ENCODE measurements at places on chromosomes 2 and 18. TPM values are rescaled to one million over a fixed set of nuclear protein-coding genes. Genes with fewer than 3 reads are reported as not detected.

DNA sequence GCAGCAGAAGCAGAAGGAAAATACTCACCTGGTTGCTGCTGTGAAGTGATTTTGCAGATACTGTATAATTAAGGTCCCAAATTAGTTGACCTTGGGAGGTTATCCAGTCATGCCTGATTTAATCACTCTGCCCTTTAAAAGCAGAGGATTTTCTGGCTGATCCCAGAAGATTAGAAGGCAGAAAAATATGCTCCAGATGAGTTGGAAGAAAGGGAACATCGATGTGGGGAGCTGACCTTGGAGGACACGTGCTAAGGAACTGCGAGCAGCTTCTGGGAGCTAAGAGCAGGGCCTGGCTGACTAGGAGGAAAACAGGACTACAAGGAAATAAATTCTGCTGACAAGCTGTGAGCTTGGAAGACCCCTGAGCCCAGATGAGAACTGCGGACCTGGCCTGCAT is 13.3 kb upstream of the DYM start:
- no peak for ATAC-seq

DNA sequence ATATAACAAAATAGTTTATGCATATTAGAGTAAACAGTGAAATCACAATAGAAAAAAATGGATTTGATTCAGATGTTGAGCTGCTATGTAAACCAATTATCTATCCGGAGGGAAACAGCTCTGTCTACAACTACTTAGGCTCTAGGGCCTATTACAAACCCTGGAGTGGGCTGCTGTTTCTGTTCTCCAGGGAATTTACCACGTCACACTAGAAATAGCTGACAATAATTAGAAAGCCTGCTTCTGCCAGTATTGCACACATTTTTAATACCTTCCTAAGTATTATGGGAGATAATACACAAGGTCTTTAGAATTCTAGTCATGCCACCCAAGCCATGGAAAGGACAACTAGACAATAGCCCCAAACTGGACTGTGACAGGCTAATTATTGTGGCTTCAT is 411.1 kb downstream of the FIGN start:
- ATAC-seq: no peak

DNA sequence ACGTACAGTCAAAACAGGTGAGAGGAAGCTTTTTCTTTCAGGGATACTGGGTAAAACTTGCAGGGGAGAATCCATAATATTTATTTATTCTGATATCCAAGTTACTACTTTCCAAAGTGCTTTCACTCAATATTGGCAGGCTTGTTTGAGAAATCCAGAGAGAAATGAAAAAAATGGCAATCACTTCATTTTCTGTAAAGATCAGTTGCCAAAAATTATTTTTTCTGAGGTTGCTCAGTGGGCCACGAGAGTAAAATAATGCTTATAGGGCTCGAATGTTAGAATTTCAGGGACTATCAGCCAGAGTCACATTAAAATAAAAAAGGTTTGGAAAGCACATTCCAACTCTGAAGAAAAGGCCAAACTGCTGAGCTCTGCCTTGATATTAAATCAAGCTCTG is 324.6 kb upstream of the RND3 start:
- no peak for ATAC-seq

- ATAC-seq: no peak
These were observed 31.8 kb downstream of the HDAC4 start for GRCh38 chr2:239368906-239369552.

DNA sequence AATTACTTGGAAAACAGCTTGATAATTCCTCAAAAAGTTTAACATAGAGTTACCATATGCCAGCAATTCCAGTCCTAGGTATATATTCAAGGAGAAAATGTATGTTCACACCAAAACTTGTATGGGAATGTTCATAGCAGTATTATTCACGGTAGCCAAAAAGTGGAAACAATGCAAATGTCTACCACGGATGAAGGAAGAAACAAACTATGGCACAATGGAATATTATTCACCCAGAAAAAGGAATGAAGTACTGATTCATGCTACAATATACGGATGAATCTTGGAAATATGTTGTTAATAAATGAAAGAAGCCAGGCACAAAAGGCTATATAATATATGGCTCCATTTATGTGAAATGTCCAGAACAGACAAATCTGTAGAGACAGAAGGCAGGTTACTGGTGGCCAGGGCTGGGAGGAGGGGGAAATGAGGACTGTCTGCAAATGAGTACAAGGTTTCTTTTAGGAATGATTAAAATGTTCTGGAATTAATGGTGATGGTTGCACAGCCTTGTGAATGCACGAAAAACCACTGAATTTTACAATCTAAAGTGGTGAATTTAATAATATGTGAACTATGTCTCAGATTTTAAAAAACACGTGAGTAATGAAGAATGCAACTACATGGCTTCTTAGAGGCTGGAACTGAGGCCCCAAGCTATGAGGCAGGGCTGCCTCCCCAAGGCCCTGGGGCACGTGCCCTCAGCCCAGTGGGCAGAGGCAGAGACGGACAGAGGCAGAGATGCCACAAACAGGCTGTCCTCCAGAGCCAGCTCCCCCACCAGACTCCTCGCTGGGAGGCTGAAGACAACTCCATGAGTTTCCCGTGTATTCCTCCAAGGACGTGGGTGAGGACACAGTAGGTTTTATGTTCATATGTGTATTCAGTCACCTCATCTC is 5.0 kb downstream of the LIMS2 start:
- no peak for ATAC-seq

The DYNAP gene
- 26.2 TPM for total RNA-seq

DNA sequence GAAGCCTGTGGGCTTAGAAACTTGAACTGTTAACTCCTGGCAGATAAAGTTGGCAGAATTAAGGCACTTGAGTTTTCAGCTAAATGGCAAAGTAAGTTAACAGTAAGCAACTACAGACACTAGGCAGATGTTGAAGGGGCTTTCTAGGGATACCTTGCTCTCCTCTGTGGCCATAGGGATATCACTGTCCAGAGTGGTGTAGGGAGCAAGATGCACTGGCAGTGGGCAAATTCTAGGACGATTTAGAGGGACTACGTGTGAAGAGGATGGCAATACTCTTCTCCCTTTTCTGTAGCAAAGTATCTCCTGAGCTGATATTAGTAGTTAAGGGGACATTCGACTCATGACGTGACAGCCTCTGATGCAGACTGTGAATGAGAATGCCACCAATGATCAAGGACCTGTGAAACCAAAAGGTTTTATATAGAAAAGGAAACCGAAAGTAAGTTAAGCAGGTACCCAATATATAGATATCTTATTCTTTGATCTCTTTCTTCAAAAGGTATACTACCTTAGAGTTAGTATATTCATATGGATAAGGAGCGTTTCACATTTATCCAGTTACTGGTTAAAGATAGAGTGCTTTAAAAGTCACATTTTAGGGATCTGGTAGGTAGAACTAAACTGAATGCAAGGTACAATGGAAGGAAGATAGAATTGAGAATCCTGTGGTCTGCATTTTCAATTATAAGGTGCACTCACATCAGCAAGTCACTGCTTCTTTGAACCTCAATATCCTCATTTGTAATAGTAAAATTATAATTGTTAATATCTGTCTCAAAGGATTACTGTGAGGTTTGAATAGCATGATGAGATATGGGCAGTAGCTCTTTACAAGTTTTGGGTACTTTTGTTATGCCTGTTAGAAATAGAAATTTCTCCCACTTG is 106.4 kb downstream of the KCNH7 start:
- ATAC-seq: no peak

DNA sequence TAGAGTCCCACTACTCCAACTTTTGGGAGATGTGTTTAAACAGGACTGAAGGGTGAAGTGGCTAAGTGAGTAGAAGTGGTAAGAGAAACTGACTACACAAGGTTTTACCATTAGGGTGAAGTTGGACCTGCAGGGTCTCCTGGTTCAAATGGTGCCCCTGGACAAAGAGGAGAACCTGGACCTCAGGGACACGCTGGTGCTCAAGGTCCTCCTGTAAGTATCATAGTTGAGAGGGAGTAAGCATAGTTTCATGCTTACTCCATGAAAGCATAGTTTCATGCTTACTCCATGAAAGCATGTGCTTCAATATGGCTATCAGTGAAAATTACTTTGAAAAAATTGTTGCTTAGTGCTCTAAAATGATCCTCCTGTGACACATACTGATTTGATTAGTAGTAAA is 19.1 kb downstream of the COL3A1 start:
- ATAC-seq: no peak

The RPRM gene
- not detected for total RNA-seq

- no peak for ATAC-seq
These were observed 436.1 kb downstream of the LRRTM4 start for GRCh38 chr2:77086051-77086450.

GRCh38 chr2:61582165-61582564 is 44.0 kb upstream of the XPO1 start:
- ATAC-seq: no peak

DNA sequence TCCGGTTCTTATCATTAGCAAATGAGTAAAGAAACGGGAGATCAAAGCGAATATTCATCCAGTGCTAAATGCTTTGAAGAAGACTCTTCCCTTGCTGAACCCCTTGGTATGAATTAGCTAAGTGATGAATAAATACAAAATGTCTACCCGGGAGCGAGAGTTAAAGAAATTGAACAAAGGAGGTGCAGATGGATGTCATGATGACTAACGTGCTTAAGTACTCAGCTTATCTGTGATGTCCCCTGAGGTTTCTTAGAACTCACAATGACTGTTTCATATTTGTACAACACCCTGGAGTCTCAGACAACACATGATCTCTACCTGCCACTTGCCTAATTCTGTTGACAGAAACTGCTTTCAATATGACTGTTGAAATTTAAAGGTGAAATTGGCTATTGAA is 148.5 kb downstream of the TMEM200C start:
- ATAC-seq: no peak

GRCh38 chr2:183063083-183063482 is 15.5 kb upstream of the DUSP19 start:
- no peak for ATAC-seq

The POU3F3 gene
- not detected for total RNA-seq

GRCh38 chr18:57759650-57760049 is 43.5 kb downstream of the ATP8B1 start:
- ATAC-seq: peak; percentile 78

The PRKAG3 gene
- total RNA-seq: not detected

- no peak for ATAC-seq
These were observed 47.1 kb downstream of the ZNF532 start for GRCh38 chr18:58911766-58912165.

DNA sequence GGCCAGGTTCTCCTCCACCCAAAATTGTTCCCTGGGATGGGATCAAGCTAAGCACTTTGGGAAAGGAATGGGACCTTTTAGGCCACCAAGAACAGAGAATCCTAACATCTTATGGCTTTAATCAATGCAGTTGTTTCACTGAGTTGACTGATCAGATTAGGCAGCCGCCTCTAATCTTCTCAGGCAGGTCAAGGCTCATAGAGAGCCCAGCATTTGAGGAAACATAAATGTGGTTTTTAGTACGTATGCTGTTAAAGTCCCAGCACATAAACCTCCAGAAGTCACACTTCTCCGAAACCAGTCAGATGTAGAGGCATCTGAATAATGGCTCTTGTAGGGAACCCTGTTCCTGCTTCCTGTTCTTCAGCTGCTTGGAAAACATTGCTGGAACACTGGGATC is 99.5 kb upstream of the RMDN2 start:
- ATAC-seq: no peak

- no peak for ATAC-seq
These were observed 121.8 kb upstream of the ZBTB14 start for GRCh38 chr18:5417342-5417741.

- no peak for ATAC-seq
These were observed 14.1 kb downstream of the NMS start for GRCh38 chr2:100484390-100484789.

DNA sequence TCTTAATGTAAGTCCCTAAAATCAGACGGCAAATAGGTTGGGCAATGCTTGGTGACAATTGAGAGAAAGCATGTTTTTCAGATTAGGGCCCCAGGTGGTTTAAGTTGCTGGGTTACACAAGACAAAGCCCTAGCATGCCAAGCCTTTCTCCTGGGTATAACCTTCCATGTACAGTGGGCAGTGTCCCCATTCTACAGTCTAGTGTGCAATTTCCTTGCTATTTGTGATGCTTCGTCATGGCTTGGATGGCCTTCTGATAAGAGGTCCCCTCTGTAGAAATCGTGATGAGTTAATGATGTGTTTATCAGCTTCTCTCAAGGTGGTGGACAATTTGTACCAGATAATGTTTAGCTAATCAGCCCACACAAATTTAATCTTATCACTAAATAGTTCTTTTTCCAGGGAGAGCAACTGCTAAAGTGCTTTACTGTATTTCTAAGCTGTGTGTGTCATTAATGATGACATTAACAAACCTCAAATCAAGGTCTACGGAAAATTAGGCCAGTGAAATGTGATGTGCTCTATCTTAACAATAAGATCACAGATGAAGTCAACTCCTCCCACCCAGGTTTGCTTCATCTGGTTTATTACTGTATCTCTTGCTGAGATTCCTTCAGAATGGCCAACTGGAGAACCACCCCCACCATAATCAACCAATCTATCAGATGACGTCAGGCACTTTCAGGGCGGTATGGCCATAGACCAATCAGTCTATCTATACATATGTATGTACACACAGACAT is 61.7 kb downstream of the PLB1 start:
- ATAC-seq: no peak

DNA sequence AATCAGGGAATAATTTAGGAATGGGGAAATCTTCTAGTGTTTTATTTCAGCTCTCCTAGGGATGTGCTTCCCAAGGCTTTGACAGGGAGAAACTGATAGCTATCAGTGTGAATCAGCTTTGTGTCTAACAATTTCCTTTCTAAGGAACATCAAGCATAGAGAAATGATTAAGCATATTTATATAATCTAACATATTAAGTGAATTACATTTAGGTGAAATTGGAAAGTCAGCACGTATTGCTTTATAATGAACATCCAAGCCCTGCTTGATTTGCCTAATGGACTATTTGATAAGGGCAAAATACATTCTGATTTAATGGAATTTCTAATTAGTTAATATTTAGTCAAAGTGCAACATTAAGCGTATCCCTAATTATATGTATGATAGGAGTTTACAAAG is 19.5 kb upstream of the TSPYL6 start:
- ATAC-seq: no peak

Data from esophagus mucosa (tissue), 1 donor.